CD4-positive, alpha-beta T cell treated with Interleukin-17A for 1 hour (primary cell): ENCODE measurements at places on chromosomes 1 and 21.

GRCh38 chr1:113401067-113401466 is 10.8 kb downstream of the MAGI3 start:
- DNase-seq: no peak

GRCh38 chr21:34941162-34941561 is 107.9 kb downstream of the RUNX1 start:
- DNase-seq: no peak

DNA sequence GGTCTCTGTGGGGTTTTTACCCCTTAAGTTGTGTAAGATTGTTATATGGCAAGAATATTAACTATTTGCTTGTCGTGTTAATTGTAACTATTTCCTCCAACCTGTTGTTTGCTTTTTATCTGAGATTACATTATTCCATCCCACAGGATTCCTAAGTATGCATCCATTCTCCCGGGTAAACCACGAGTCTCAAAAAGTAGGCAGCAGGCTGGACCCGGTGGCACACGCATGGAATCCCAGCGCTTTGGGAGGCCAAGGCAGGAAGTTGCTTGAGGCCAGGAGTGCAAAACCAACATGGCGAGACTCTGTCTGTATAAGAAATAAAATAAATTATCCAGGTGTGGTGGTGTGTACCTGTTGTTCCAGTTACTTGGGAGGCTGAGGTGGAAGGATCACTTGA is 12.6 kb upstream of the RSPO1 start:
- DNase-seq: no peak

DNA sequence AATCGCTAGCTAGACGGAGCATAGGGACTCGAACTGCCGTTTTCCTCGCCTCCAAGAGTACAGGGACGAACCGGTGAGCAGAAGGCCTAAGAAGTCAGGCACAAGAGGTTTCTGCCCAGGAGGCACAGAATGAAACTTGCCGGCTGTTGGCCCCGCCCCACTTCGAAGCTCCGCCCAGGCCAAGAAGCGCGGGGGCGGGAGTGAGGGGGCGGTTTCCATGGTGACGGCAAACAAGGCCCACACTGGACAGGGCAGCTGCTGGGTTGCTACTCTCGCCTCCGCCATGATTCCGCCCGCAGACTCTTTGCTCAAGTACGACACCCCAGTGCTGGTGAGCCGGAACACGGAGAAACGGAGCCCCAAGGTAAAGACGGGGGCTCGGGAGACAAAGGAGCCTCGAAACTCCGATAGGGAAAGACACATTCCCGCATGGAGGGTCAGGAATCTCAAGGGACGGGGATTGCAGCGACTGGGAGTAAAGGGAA is at the start of gene DNALI1:
TSS of gene DNALI1 (plus strand) at position 229 of the 485 bp plus-strand sequence. CDS start at position 284, 55 bp downstream.
- DNase-seq: peak; percentile 25

DNA sequence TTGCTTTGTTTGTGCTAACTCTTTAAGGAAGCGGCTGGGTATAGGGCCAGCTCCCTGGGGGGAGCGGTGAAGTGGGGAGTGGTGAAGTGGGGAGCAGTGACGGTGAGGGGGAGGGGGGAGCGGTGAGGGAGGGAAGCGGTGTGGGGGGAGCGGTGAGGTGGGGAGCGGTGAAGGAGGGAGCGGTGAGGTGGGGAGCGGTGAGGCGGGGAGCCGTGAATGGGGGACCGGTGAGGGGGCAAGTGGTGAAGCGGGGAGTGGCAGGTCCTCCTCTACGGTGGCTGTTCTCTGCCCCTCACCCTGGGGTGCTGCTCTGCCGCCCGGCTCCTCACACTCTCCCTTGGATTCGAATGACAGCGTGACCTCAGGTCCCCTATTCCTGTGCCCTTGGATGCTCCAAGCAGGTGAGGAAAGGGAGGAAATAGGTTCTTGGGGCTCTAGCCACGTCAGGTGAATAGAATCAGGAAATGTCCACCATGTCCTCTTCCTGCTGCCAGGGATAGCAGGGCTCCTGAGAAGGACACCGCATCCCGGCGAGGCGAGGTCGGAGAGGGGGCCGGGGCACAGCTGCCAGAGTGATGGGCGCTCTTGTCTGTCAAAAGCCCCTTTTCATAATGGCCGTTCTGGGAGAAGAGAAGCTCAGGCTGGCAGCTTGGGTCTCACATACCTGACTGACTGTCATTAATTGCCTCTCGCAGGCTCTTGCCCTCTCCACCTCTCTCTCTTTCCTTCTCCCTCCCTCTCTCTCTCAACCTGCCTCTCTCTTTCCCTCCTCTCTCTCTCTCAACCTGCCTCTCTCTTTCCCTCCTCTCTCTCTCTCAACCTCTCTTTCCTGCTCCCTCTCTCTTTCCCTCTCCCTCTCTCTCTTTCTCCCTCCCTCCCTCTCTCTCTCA is 134.2 kb downstream of the PGBD5 start:
- no peak for DNase-seq

- DNase-seq: no peak
These were observed 207.1 kb downstream of the NFIA start for GRCh38 chr1:61289232-61290098.

- no peak for DNase-seq
These were observed 228.0 kb upstream of the SGIP1 start for GRCh38 chr1:66305927-66306326.
